ENCODE measurements at places on chromosomes 6 and 20.

DNA sequence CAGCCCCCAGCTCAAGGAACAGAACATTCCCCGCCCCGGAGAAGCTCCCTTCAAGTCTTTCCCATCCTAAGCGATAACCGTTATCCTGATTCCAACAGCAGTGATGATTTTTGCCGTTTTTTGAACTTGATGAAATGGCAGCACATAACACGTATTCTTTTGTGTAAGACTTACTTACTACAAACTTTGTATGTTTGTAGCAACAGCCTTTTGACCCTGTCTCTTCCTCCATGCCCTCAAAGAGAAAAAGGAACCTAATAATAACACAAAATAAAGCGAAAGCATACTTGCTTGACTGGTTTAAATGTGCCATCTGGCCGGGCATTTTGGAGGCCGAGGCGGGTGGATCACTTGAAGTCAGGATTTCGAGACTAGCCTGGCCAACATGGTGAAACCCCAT, 26.4 kb upstream of the SLC9A8 start:
- no peak for DNase-seq

- no peak for DNase-seq
These were observed 209.9 kb upstream of the SLC35B3 start for GRCh38 chr6:8645212-8645611.

DNA sequence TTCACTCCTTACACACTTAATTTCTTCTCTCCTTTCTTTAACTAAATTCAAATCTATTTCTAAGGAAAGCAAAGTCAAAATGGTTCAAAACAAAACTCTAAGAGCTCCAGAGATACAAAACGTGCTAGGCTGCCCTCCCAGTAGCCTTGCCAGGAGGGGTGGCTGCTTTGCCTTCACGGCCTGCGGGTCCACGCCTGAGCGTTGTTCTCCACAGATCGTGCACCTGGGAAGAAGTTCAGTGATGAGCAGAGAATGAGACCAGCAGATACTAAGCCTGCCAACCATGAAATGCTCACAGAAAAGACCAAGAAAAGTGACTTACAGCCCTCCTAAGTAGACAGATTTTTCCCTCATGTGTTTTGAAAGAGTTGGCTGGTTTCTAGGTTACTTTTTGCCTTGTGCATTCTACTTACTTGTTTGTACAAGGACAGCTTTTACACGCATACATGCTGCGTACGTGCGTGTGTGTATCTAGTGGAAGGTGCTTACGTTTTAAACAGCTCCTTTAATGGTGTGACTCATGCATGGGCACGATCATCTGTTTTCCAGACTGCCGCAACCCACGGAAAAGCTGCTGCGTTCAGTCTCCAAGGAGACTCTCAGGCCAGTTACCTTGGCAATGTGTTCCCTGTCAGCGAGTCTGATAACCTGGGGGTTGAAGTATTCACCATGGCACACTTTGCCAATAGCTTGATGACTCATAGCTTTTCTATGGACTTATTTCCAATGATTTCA, 32.4 kb upstream of the PBOV1 start:
- no peak for DNase-seq

GRCh38 chr6:27830212-27830599, 82.0 kb downstream of the OR2B2 start:
- DNase-seq, result no peak

- no peak for DNase-seq
These were observed 78.1 kb downstream of the UNC5CL start for GRCh38 chr6:40960742-40961430.

DNA sequence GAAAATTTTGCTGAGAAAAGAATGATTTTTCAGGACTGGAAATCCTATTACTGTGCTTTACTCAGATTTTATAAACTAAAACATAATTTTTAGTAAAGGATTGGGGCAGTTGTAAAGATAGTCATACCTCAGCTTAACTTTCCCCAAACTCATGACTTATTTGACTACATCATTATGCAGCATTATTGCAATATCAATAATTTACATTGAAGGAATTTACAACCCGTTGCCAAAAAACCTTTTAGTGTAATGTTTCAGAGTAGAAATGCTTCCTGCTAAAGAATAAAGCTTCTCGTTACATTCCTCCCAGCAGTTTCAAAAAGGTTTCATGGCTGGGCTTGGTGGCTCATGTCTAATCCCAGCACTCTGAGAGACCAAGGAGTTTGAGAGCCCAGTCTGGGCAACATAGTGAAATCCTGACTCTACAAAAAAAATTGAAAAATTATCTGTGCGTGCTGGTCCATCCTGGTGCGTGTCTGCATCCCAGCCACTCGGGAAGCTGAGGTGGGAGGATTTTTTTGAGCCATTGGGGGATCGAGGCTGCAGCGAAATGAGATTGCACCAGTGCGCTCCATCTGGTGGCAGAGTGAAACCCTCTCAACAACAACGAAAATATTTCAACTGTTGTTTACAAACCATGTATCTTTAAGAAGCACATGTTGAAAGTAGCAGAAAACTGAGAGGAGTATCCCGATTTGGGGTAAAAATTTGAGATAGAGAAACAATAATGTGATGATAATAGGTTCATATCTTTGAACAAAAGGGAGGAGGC, 4.4 kb downstream of the AMD1 start:
- no peak for DNase-seq

GRCh38 chr6:18431581-18431980, 44.4 kb downstream of the RNF144B start:
- no peak for DNase-seq

DNA sequence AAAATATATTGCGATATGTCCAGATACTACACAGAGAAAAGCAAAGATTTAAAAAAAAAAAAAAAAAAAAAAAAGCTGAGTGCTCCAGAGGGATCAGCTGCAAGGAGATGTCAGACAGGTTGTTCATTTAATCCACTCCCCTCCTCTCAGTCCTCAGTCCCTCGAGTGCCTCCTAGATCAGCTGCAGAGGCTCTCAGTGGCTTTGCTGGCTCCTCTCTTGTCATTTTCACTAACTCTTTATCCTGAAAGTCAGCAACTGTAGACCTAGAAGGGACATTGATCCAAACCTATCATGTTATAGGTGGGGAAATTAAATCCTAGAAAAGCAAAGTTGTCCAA, 61.6 kb downstream of the KIAA0319 start:
- no peak for DNase-seq

DNA sequence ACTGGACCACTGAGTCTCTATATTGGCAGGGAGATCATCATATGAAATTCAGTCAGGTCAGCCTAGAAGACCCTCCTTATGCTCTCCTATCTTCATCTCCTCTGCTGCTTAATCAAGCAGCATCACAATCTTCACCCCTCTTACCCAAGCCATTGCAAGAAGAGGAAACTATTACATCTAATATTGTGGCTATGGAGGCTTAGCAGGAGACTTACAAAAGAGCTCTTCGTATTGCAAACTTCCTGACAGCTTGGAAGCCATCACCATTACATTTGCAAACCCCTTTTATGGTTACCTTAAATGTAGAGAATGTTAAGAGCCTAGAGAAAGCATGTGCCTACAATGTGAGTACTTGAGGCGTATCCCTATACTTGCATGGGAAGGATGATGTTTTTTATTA, 87.2 kb upstream of the STXBP5 start:
- DNase-seq, result no peak

DNA sequence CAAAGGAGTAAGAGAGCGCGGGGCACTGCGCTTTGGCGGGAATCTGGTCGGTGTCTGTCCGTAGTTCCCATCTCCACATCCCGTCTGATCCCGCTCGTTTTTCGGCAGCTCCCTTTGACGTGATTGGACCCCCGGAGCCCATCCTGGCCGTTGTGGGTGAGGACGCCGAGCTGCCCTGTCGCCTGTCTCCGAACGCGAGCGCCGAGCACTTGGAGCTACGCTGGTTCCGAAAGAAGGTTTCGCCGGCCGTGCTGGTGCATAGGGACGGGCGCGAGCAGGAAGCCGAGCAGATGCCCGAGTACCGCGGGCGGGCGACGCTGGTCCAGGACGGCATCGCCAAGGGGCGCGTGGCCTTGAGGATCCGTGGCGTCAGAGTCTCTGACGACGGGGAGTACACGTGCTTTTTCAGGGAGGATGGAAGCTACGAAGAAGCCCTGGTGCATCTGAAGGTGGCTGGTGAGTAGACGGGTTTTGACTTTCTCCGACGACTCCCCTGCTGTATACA, 1.4 kb downstream of the BTN1A1 start:
- peak; percentile 4 for DNase-seq

DNA sequence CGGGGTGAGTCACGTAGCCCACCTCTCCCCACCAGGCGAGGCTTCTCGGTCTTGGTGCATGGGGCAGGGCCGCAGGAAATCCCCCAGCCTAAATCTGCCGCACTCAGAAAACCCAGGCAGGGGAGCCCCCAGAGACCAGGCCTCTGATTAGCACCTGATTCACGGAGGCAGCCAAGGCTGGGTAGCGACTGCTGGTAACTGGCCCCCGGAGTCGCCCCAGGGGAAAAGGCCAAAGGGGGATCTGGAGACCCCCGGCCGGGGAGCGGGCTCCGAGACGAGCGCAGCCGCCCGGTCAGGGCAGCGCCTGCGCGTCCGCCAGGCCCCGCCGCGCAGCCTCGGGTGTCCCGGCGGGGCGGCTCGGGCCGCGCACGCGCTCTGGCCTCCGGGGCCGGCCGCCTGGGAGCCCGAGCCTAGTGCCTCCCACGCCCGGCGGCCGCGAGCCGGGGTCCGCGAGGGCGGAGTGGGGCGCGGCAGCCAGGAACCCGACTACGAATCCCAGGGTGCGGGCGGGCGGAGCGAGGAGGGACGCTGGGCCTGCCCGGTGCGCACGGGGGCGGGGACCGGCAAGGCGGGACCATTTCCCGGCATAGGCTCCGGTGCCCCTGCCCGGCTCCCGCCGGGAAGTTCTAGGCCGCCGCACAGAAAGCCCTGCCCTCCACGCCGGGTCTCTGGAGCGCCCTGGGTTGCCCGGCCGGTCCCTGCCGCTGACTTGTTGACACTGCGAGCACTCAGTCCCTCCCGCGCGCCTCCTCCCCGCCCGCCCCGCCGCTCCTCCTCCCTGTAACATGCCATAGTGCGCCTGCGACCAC, at the start of gene DUSP22:
Gene DUSP22 (plus strand): TSS at position 791 of the 809 bp plus-strand sequence. CDS start 53 bp downstream, outside the sequence.
- no peak for DNase-seq

- DNase-seq, result no peak
These were observed 75.7 kb downstream of the ARID1B start for GRCh38 chr6:156852858-156853216.

DNA sequence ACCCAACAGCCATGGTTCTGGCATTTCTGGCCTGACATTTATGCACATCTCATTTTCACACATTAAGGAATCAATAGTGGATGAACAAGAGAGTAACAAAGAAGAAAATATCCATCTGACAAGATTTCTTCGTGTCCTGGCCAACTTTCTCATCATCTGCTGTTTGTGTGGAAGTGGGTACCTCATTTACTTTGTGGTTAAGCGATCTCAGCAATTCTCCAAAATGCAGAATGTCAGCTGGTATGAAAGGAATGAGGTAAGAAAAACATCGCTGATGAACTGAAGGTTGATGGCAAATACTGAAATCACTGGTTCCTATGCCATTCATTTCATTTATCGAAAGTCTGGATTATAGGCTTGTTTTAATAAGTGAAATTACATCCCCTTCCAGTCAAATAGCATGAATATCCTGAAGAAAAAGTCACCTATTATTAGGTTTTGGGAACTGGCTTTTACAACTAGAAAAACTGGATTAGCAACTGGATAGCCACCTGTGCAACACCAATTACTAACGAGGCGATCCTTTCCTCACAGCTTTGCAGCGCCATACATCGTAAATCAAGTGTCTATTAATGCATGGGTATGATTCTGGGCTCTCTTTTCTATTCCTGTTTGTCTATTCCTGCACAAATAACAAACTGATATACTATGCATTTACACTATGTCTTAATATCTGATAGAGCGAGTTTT, 50.2 kb upstream of the NOP56 start:
- DNase-seq, result no peak

DNA sequence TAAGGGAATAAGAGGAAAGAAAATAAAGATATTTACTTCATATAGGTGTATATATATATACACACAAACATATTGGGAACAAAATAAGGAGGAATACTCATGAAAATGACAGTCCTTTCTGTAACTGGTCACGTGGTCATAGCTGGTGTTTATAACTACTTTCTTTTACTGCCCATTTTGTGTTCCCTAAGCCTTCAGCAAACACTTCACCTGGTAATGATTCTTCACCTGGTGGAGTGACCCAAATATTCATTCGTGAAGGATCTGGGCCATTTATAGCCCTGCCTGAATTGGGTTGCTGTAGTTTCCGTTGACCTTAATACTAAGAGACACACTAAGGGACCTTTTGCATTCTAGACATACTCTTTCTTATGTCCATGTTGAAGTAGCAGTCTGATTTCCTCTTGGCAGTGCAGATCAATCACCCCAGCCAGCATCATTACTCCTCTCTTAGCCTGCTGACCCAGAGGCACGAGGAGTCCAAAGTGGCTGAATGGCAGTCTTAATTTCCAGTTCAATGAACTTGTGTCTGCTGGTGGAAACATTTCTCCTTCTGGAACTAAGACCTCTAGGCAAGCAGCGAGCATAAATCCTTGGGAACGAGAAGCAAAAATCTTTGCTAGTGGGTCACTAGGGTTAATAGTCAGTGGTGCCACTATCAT, 39.9 kb upstream of the IYD start:
- DNase-seq, result no peak

GRCh38 chr6:16765235-16765634, 4.0 kb upstream of the ATXN1 start:
- no peak for DNase-seq

GRCh38 chr6:10276660-10277287, 138.1 kb downstream of the TFAP2A start:
- no peak for DNase-seq

GRCh38 chr20:10060226-10060625, 25.4 kb downstream of the ANKEF1 start:
- DNase-seq, result no peak

DNA sequence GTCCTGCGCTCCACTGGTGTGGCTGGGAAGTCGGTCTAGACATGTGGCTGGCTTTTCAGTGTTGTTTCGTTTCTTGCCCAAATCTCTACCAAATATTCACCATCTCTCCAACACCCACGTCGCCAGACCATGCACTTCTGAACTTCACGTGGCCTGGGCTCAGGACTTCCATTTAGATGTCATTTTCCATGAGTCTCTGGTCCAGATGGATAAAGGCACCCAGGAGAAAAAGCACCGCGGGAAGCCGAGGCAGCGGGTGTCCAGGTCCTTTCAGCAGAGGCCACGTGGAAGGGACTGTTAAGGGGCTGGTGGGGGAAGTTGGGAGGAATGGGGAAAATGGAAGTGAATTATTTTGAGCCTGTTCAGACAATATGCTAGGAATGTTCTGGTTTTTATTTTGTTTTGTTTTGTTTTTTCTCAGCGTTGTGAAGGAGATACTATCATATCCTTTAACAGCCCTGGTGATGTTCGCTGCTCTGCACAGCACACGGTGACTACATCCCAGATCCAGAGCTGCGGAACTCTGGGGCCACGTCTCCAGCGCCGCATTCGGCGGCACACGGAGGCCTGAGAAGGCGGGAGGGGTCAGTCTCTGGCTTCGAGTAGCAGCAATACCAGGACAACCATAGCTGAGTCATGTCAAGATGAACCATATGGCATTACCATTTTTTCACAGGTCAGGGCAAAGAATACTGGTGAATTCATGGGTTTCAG, 230.3 kb downstream of the THBS2 start:
- DNase-seq, result no peak

DNA sequence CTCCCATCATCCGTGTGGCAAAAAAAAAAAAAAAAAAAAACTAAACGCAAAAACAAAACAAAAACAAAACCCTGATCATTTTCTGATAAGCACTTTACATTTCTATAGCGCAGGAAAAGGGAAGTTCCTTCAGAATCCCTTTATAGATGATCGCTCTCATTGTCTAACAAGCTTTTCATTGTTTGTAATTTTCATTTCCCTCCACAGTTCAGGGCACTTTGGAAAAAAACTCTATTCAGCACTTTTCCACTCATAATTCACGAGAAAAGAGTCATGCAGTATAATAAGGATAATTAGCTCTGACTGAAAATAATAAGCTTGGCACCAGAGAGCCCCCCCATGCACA, 89.4 kb upstream of the ATXN1 start:
- DNase-seq, result no peak
